Immature natural killer cell (primary cell): ENCODE measurements at places on chromosomes 5 and 9. TPM values are rescaled to one million over a fixed set of nuclear protein-coding genes. Genes with fewer than 3 reads are reported as not detected.

The NACC2 gene
- 2.8 TPM for polyA plus RNA-seq

The IL5 gene
- not detected for polyA plus RNA-seq

The TMEM232 gene
- not detected for polyA plus RNA-seq

The ATP6V0E1 gene
- 487 TPM for polyA plus RNA-seq

The OSMR gene
- polyA plus RNA-seq, result not detected

The CCT5 gene
- 211 TPM for polyA plus RNA-seq

The SMIM33 gene
- not detected for polyA plus RNA-seq

The NEURL1B gene
- polyA plus RNA-seq, result 0.09 TPM

The TMEM171 gene
- 3.5 TPM for polyA plus RNA-seq

The OTP gene
- polyA plus RNA-seq, result not detected

The DNAH5 gene
- polyA plus RNA-seq, result not detected

The SLC6A7 gene
- polyA plus RNA-seq, result not detected

The DAB2 gene
- 45.0 TPM for polyA plus RNA-seq

The MARCOL gene
- polyA plus RNA-seq, result not detected

The IFNK gene
- polyA plus RNA-seq, result not detected

The GABRA6 gene
- polyA plus RNA-seq, result not detected

The BTNL8 gene
- polyA plus RNA-seq, result not detected

The ACTBL2 gene
- not detected for polyA plus RNA-seq

The SLC36A2 gene
- not detected for polyA plus RNA-seq

The PCDHA7 gene
- polyA plus RNA-seq, result not detected

The STPG3 gene
- polyA plus RNA-seq, result not detected

The ZNF189 gene
- polyA plus RNA-seq, result 3.1 TPM

The NR2F1 gene
- polyA plus RNA-seq, result not detected

The MYOT gene
- polyA plus RNA-seq, result not detected

The CNTNAP3B gene
- polyA plus RNA-seq, result not detected

The GMCL2 gene
- polyA plus RNA-seq, result not detected

The C7 gene
- polyA plus RNA-seq, result not detected

The PCDHB5 gene
- not detected for polyA plus RNA-seq

The MTAP gene
- polyA plus RNA-seq, result 10.6 TPM

The ORM1 gene
- not detected for polyA plus RNA-seq
